ENCODE measurements at places on chromosomes 13 and 19. TPM values are rescaled to one million over a fixed set of nuclear protein-coding genes. Genes with fewer than 3 reads are reported as not detected.
A peak's percentile ranks its signal among the peaks of the same experiment; 100 is the strongest.

The ANKRD24 gene
- total RNA-seq = 1.6 TPM

The NDUFB7 gene
- total RNA-seq = 382 TPM

DNA sequence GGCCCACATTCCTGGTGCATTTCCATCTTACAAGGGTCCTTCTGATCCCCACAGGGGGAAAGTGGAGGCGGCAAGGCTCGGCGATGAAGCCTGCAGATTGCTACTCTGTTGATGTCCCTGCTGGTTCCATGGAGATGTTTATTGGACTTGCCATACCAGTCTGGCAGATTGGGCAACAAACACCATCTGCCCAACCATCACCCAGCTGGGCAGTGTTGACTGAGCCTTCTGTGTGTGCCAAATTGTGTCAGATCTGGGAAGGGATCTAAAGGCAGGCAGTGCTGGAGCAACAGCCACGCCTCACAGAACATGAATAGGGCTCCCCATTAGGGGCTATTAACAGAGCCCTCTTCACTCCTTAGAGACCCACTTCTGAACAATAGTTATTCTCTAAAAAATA, 35.0 kb downstream of the FLT1 start:
- DNase-seq = no peak

GRCh38 chr13:68644611-68645010, 1414.5 kb upstream of the PCDH9 start:
- DNase-seq = no peak

The SKA3 gene
- 0.65 TPM for total RNA-seq

GRCh38 chr19:49555600-49556411, 24.6 kb downstream of the NOSIP start:
- no peak for DNase-seq

DNA sequence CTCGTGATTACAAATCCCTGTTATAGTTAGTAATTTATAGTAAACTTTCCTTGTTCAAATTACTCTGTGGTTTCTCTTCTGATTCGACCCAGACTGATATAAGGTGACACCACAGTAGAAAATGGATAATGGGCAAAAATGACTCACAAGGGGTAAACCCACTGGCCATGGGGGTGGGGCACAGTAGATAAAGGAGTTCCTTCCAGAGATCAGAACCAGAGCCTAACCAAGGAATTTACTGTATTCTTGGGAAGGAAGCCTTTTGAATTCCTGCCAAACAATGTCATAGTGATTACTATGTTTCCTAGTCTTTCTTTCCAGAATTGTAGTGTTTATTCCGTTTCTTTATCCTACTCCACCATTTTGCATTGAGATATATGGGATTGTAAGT, 21.9 kb downstream of the MIR17HG start:
- DNase-seq = no peak

DNA sequence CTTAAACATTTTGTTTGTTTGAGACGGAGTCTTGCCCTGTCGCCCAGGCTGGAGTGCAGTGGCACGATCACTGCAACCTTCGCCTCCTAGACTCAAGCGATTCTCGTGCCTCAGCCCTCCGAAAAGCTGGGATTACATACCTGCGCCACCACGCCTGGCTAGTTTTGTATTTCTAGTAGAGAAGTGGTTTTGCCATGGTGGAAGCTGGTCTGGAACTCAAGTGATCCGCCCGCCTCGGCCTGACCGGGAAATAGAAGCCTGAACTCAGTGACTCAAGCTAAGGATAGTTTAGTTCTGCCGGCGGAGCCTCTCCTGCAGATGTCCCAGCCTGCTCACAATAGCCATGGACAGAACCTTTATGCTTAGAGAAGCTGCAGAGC, 53.0 kb upstream of the ZNF254 start:
- no peak for DNase-seq

The COL4A2 gene
- total RNA-seq = 165 TPM

DNA sequence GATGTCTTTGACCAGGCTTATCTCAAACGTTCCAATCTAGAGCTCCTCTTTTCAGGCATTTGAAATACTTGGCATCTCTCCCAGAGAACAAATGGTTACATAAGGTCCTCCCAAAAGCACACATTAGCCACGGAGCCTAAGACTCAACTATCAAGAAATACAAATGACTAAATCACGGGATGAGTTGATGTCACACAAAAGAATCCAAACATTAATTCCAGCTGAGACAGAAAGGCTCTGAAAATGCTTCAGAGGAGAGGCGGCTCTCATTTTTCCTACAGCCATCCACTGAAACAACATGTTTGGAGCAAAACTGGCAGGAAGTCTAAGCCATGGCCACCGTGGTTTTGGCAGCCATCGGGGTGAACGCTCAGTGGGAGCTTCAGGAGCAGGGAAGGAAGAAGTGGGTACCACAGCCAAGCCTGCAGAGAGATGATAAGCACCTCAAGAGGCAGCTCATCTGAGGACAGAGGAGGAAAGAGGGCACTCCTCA, 122.5 kb downstream of the STK24 start:
- DNase-seq = no peak

- no peak for DNase-seq
These were observed 260.0 kb downstream of the COG6 start for GRCh38 chr13:39915418-39915817.

DNA sequence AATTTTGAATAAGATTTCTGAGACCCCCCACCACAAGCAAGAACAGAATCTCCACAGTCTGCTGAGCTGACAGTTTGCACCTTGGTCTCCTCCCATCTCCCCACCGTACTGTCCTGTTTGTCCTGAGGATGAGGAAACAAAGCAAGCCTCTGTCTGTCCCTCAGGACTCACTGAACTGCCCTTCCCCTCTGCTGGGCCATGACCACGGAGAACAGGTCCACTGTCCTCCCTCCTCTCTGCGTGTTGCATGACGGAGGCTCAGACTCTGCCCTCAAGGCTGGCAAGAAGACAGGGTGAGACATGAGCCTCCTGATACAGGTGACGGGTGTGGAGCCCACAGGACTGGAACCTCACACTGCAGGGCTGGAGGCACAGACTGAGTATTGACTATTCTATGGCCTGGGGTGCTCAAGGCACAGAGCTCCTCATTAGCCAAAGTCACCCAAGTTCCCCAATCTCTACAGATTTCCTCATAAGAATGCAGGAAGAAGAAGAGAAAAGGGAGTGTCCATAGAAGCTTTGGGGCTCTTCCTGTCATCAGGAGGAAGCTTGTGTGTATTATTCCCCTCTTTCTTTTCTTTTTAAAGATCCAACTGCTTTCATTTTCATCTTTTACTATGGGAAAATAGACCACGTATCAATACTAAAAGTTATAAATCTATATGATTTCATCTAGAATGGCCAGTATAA, 22.4 kb upstream of the RGCC start:
- DNase-seq = no peak

DNA sequence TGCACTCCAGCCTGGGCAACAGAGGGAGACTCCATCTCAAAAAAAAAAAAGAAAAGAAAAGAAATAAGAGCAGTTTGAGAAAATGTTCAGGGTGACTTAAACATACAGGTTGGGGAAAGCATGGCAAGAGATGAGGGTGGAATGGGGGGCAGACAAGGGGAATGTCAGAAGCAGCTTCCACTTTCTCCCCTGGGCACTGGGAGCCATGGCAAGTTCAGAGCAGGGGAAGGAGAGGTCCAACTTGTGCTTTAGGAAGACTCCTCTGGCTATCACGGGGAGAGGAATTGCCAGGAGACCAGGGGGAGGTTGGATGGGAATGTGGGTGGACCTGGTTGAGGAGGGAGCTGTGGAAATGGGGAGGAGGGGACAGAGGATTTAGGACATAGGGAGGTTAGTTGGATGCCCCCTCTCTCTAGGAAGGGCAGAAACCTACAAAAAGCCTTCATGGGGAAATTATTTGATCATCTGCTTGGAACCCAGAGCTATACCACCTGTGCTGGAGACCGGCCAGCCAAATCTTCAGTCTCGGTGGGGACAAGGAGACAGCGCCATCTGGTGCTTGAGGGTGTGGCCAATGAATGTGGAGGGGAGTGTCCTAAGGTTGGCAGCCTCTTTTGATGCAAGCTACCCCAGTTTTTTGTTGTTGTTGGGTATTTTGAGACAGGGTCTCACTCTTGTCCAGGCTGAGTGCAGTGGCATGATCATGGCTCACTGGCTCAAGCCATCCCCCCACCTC, 7.3 kb upstream of the STRN4 start:
- DNase-seq = peak; percentile 84

- no peak for DNase-seq
These were observed 22.0 kb downstream of the LHFPL6 start for GRCh38 chr13:39580881-39581575.

The NLRP11 gene
- not detected for total RNA-seq

The ZNF112 gene
- 3.8 TPM for total RNA-seq

The ZNF549 gene
- total RNA-seq = 3.6 TPM

- DNase-seq = no peak
These were observed 9.6 kb downstream of the TINCR start for GRCh38 chr19:5558101-5558621.

DNA sequence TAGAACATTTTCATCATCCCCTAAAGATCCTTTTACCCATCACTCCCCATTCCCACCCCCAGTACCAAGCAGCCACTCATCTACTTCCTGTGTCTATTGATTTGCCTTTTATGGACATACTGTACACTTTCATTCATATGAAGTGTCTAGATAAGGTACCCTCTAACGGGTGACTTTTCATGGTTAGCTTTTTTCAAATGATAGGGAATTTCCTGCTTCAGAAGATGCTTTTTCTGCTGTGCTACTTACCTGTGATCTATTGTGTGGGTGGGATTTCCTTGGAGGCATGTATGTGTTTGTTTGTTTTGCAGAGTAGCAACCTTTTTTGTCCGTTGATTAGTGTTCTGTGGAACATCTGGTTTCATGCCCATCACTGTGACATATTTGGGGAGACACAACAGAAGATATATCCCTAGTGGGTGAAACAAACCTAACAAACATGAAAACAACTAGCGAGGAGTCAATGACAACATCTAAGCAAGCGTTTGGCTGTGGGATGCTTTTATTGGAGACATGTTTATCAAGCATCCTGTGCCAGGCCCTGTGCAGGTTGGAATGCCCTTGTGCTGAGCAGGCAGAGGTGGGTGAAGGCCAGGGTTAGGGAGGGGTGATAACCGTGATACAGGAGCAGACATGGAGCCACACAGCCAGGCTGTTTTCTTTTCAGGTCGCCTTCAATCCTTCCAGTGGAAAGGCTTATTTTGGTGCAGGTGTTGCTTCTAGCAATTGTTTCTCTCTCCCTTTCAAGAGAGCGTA, 17.6 kb downstream of the SPINT2 start:
- no peak for DNase-seq

The IGFL2 gene
- not detected for total RNA-seq

The OLFM2 gene
- 4.1 TPM for total RNA-seq

DNA sequence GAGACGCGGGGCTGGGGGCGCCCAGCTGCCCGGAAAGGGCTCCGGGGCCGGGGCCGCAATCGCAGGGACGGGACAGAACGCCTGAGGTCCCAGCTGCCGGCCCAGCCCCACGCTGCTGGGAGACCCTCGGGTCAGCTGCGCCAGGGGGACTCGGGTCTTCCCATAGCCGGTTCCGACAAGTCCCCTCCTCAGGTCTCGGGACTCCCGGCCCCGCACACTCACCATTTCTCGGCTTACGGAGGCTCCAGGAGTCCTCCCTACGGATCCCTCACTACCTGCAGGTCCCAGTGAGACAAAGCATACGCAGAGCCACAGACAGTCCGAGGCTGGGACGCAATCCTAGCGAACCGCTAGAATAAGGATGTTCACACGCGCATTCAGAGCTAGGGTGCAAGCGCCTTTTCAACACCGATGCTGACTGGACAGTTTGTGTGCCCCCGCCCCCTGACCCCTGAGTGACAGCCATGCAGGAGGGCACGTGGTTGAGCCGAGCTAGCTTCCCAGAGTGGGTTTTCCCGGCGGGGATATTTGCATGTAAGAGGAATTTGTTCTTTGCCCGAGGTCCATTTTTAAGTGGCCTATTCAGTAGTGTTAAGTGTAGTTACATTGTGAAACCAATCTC, 13.6 kb downstream of the ZNF490 start:
- no peak for DNase-seq

DNA sequence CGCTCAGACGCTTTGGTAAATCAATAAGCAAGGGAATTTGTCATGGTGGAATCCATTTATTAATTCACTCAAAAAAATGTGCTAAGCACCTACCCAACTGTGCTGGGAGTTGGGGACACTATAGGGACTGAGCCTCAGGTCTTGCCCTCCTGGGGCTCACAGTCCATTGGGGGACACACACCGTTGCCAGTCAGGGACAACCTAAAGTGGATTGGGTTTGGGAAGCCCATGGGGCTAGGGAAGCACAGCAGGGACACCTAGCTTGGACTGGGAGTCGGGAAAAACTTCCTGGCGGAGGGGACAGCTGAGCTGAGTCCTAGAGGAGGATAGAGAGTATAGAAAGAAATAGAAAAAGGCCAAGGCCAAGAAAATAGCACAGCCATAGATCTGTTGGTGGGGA, 8.5 kb downstream of the FOSB start:
- no peak for DNase-seq

GRCh38 chr19:45161738-45162607, 1.2 kb upstream of the NKPD1 start:
- no peak for DNase-seq

DNA sequence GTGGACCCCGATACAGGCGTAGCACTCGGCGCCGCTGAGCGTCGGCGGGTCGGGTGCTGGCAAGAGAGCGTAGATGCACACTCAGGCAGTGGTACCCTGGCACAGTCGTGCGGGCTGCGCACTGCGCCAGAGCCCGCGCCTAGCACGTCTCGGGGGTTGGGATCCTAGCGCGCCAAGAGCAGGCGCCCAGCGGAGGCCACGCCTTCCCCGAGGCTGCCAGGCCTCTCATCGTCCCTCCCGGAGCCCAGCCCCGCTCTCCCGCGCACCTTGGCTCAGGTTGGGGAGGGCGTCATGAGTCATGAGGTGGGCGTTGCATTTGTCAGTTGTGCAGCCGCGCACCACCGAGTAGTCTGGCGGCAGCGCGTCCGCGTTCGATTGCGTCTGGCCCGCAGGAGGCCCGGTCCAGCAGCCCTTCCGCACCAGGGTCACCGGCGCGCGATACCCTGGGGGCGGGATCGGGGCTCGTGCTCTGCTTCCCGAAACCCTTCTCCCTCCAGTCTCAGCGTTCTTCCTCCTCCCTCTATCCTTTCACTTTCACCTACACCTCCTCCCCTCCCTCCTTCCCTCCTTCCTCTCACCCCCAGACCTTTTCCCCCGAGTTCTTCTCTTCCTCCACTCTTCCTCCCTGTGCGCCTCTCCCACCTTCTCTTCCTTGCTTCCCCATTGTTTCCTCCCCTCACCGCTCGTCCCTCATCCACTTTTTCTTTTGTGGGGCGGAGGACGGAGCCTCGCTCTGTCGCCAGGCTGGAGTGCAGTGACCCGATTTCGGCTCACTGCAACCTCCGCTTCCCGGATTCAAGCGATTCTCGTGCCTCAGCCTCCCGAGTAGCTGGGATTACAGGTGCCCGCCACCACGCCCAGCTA, 3.5 kb downstream of the LYPD5 start:
- no peak for DNase-seq

The LRRC25 gene
- 2.5 TPM for total RNA-seq
